CD4-positive, alpha-beta T cell treated with Interleukin-17A for 4 hours (primary cell): ENCODE measurements at places on chromosomes 7 and 10.

DNA sequence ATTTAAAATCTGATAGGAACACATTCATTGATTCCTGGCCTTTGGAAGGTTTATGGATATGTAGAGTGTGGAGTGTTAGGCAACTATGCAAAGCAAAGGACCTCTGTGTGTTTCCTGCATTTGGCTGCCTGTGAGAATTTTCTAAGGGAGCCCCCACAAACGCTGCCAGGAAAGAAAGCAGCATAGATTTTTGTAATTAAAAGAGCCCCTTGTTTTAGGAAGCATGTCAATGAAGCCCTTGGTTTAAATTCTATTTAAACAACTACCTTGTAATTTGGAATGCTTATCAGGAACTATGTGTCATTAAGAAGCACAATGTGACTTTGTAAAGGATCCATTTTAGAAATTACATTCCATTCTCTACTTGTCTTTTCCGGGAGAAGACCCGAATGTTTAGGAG is 742.5 kb downstream of the NXPH1 start:
- DNase-seq: no peak

DNA sequence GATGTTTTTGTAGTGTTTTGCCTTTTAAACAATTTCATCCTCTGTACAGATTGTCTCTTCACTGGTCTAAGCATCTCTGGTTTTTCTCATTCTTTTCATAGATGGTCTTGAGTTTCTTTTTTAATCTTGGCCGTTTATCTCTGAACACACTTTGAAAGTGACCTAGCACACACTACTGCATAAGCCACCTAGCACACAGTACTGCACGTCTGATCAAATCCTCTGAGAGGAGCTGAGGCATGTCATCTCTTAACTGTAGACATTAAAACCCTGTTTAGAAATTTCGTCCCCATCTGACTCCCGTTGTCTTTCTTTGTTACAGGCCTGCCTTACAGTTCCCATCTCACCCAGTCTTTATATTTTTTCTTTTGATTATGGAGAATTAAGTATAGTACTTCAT is 100.2 kb downstream of the MAPK8 start:
- no peak for DNase-seq

GRCh38 chr7:86248977-86249376 is 394.7 kb upstream of the GRM3 start:
- DNase-seq: no peak

GRCh38 chr7:41637049-41637448 is 65.8 kb downstream of the INHBA start:
- DNase-seq: no peak

- no peak for DNase-seq
Measured at GRCh38 chr10:70982443-70982842, 94.1 kb upstream of the PCBD1 start.

DNA sequence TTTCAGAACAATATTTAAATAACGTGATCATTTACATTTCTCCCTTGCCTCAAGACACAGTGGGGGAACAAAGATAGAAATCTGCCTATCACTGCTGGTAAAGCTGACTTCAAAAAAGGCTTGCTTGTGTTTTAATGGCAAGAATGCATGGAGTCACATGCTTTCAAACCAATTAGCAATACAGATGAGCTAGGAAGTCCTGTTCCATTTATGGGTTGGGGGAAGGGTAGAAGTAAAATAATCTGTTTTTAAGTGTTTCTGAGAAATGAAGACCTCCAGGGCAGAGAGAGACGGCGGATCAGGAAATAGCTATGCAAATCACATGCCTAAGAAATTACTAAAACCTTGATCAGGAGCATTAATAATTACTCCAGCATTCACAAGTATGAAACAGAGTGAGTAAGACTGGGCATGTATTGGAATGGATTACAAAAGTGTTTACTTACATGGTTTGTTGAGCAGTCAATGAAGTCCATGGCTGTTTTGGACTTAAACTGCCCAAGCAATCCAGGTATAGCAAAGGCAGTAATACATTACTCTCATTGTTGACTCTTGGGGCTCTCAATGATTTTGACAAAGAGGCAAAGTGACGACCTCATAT is 142.0 kb downstream of the ARID5B start:
- DNase-seq: no peak

- no peak for DNase-seq
Measured at GRCh38 chr7:141999058-141999623, 3.5 kb downstream of the MGAM start.

- no peak for DNase-seq
Measured at GRCh38 chr7:87057210-87057609, 2.2 kb downstream of the ELAPOR2 start.

DNA sequence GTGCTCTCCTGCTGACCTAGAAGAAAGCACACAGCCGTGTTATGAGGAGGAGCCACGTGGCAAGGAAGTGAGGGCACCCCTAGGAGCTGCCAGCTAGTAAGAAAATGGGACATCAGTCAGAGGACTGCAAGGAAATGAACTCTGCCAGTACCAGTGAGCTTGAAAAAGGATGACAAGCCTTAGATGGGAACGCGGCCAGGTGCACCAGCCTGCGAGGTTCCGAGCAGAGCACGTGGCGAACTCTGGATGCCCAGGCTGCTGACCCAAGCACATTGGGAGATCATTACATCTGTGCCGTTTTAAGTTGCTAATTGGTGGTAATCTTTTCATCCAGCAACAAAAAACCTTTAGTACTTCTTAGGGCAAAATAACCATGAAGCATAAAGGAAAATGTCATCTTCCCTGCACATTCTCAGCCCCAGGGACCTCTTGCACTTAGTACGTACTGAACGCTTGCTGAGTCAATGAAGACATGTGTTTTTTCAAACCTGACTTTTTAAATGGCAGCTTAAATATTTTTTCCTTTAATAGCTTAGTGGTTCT is 69.4 kb downstream of the AMZ1 start:
- DNase-seq: no peak

DNA sequence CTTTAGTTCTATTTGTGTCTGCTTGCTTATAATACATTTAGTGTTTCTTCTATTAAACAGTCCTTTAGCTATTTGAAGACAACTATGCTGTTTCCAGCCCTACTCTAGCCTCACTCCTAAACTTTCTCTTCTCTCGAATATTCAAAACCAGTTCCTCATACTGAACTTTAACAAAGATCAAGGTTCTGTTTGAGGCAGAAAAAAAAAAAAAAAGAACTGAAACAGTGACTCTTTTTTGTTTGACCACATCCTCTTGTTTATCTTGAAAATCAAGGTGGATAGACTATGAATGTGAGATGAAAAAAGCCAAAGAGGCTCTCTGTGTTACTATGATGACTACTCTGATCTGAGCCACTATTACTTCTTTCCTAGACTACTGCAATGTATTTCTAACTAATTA is 154.3 kb downstream of the ZNF365 start:
- no peak for DNase-seq

- no peak for DNase-seq
Measured at GRCh38 chr10:72667207-72667864, 24.6 kb upstream of the MCU start.

DNA sequence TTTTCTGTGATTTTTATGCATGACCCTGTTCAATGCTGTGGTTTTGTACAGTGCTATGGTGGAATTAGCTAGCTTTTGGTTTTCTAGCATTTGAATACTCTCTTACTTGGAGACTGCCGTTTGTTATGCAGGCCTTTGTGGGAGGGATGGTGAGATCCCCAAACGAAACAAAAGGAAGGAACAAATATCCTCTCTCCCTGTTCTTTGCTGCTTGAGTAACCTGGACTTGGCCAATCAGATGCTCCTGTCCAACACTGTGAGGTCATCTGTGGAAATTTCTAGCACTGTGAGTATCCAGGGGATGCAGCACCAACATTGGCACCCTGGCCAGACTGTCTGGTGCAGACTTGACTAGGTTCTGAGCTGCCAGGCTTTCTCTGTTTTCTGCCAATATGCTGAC is 314.4 kb downstream of the ANKRD30A start:
- no peak for DNase-seq

DNA sequence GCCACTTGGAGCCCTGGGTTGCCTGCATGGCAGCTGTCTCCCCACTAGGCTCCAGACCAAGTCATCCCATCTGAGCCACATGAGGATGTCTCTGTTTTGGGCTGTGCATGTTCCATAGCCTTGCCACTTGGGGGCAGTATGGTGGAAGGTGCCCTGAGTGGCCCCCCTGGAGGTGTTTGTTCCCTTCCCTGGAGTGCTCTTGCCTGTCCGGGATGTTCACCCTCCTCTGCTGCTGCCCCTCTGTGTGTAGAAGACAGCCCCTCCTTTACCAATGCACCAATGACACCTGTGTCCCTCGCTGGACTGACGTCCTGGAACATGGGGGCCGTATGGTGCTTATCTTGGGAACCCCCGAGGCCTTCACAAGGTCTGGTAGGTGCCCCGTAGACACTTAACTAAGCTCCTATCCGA is 100.2 kb downstream of the ACTR3B start:
- DNase-seq: no peak

DNA sequence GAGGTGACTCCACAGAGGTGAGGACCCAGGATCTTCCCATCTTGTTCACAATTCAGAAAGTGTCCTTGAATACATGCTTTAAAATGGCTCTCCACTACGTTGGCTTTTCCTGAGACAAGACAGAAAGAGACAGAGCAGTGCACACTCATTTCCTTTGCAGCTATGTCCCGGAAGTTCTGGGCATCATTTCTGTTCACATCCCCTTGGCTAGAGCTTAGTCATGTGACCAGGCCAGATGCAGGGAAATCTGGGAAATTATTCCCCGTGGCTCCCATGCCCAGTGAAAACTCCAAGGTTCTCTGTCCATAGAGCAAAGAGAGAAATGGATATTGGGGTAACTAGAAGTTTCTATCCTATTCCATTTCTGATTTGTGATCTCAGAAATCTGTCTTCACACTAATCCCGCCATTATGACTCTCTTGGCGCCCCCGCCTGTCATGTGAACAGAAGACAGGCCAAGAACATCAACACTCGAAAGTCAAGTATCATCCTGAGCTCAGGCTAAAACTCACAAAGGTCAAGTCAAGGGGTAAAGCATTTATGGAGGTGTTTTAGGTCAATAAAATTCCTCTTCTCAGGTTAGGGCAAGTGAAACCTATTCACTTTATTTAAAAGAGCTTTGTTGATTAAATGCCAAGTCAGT is 251.4 kb upstream of the HABP2 start:
- DNase-seq: no peak

- no peak for DNase-seq
Measured at GRCh38 chr7:122383934-122384333, 79.4 kb upstream of the FEZF1 start.

DNA sequence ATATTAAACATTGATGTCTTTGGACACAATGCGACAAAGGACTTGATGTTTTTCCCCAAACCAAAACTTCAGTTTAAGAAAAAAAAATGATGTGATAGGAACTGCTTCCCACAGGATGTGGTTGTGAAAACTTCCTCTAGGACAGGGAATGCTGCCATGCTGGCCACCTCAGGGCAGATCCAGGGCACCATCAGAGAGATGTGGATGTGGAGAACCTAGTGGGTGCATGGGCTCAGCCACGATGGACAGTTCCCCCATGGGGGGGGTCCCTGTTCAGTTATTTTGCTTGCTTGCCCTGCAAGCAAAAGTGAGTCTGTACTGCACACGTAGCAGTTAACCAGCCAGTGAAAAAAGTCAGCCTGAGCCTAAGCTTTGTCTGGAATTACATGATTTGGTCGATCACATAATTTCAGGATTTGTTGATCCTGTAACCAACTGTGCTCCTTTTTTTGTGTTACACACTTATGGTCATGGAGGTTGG is 36.3 kb downstream of the LAMB4 start:
- no peak for DNase-seq

- no peak for DNase-seq
Measured at GRCh38 chr10:47458466-47459154, 25.3 kb downstream of the ANXA8 start.

GRCh38 chr7:5634107-5634950 is 147.1 kb downstream of the RNF216 start:
- DNase-seq: no peak

DNA sequence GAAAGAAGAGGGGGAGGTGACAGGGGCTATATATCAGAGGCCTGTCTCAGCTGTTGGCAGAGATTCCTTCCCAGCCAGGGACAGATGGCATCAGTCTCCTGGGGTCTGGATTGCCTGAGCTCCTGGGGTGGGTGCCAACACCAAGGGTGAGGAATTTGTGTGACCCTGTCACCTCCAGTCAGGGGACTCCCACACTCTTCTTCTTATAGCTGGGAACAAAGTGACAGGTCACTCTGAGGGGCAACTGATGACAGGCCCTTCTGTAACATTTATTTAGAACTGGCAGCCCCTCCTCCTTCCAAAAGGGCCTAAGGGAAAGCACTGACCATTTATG is 53.7 kb upstream of the DUSP5 start:
- DNase-seq: no peak

DNA sequence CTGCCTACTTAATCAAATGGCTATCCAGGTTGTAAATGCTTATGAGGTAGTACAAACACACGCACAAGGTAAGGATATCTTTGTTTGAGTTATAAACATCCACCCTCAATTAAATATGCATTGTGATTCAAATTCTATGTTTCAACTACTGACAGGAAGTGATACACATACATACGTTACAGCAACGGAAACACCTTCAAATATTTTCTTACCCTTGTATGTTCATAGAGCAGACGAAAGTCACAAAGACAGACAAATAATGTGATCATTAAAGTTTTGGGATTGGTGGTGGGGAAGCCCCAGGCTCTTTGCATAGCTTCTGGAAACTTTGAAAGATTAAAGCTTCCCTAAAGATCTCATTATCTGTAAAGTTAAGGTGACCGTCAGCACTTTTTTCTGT is 521.0 kb downstream of the PARD3 start:
- no peak for DNase-seq

DNA sequence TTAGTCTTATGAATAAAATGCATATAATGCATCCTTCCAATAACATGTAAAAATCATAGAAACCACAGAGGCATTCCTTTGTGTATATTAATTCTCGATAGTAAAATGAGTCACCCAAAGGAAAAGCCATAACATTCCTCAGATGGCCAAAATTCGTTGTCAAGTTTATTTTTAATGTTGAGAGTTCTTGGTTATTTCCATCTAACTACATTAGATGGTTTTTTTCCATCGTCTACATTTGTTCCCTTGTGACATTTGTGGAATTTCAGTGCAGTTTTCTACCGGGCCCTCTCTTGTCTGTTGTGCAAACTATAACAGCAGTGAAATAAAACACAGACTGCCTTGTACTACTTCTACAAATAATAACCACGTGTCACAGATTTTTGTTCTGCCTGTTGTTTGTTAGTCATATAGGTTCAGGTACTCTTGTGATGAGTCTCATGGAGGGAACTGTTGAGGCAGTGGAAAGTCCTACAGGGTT is 54.7 kb upstream of the CCAR1 start:
- no peak for DNase-seq

DNA sequence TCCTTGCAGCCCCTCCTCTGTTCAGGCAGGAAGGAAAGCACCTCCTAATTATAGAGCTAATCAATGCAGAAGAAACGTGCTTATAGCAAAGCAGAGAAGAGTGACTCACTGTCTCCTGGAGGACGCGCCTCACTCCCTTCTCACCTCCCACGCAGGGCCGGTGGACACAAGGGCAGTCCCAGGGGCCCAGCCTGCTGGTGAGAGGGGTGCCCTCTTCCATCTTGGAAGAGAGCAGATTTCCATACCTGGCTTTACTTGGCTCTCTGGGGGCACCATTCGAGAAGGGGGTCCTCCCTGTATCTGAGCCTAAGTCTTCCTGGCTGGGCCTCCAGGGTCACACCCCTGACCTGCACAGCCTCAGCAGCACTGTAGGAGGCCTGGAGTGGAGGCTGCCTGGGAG is 55.8 kb downstream of the RASGEF1A start:
- DNase-seq: no peak

- DNase-seq: no peak
Measured at GRCh38 chr10:9613338-9614075, 1404.2 kb upstream of the CELF2 start.
